Activated naive CD8-positive, alpha-beta T cell treated with anti-CD3 and anti-CD28 coated beads, Interleukin-2, amount 50 U/mL, for 24 hours (primary cell): ENCODE measurements at places on chromosomes 6 and 20.

DNA sequence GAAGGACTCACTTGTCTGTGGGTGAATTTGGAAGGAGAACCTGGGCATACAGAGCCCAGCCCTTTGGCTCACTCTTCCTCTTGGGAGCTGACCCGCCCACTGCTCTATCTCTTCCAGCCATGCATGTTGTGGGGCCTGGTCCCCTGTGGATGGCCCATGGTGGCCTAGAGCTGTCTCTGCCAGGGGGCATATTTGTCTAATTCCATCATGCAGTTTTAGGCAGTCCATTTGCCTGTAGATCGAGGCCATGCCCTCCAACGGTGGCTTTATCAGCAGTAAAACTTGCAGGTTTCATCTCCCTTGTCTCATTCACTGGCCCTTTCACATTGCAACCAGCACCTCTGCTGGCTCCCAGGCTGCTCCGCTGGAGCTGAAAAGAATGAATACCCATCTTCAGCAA, 12.9 kb upstream of the EZR start:
- no peaks in the 10 kb centered on the region for H3K36me3 ChIP-seq
- H3K4me3 ChIP-seq, result no peak overlapping the region
- DNase-seq, result no peak
- peaks cover 3% of the 10 kb centered on the region for H3K4me1 ChIP-seq
- peaks cover 5% of the 10 kb centered on the region for H3K27me3 ChIP-seq

GRCh38 chr20:36234771-36235320, 1.4 kb upstream of the AAR2 start:
- H3K27me3 ChIP-seq, result peaks cover 5% of the 10 kb centered on the region
- no peak overlapping the region for H3K27ac ChIP-seq
- DNase-seq, result no peak
- peaks cover 15% of the 10 kb centered on the region for H3K36me3 ChIP-seq
- H3K4me3 ChIP-seq, result no peak overlapping the region

GRCh38 chr6:100456141-100456907, 8.4 kb downstream of the SIM1 start:
- peaks cover 3% of the 10 kb centered on the region for H3K4me1 ChIP-seq
- DNase-seq, result no peak
- no peak overlapping the region for H3K4me3 ChIP-seq
- peaks cover 12% of the 10 kb centered on the region for H3K36me3 ChIP-seq
- peaks cover 69% of the 10 kb centered on the region for H3K27me3 ChIP-seq
- no peak overlapping the region for H3K27ac ChIP-seq

- no peak for DNase-seq
- no peaks in the 10 kb centered on the region for H3K36me3 ChIP-seq
- H3K27ac ChIP-seq, result no peak overlapping the region
- H3K4me3 ChIP-seq, result no peak overlapping the region
These were observed 568.4 kb upstream of the MAP3K7 start for GRCh38 chr6:91155129-91155785.

- H3K4me1 ChIP-seq, result no peaks in the 10 kb centered on the region
- H3K27me3 ChIP-seq, result peaks cover 2% of the 10 kb centered on the region
- H3K27ac ChIP-seq, result no peak overlapping the region
- no peak overlapping the region for H3K4me3 ChIP-seq
- DNase-seq, result no peak
These were observed 350.6 kb upstream of the PLCB4 start for GRCh38 chr20:8718279-8718678.

DNA sequence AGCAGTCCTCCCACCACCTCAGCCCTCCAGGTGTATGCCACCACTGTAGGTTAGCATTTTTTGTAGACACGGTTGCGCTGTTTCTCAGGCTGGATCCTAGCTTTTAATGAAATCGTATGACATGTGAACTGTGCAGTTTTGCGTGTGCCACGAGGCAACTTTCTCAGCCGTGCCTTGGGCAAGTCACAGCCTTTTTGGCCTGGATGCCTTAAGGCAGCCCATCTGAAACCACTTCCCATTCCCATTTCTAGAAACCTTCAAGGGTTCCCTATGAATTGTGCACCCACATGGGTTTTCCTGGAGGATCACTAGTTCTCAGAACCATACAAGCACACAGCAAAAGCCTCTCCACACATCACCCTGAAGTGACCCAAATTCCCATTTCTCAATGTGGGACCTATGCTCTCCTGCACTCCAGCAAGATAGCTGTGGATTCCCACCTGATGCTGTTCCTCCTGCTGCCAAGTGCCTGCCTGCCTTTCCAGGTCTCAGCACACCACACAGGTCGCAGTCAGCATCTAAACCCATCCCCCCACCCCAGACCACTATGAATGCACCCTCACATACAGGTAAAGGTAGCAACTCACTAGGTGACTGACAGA, 28.9 kb downstream of the SNX5 start:
- no peaks in the 10 kb centered on the region for H3K27me3 ChIP-seq
- no peak for DNase-seq
- H3K36me3 ChIP-seq, result peaks cover 39% of the 10 kb centered on the region
- no peak overlapping the region for H3K4me3 ChIP-seq
- H3K4me1 ChIP-seq, result peaks cover 28% of the 10 kb centered on the region
- peak overlapping the region; percentile 18 for H3K27ac ChIP-seq

DNA sequence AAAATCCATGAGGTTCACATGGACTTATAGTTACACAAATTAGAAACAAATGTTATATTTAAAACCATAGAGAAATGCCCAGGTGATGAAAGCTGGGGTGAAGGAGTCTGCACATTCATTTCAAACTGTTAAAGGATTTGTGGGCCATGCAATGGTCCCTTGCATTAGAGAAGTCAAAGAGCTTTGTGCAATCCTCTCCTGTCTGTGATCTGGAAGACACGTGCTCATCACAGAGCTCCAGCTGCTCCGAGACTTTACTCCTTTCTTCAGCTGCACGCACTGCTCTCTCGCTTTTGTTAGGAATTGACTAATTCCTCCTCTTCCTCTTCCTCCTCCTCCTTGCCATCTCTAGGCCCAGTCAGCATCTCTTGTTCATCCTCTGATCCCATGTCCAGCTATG, 4.1 kb upstream of the AIF1 start:
- H3K36me3 ChIP-seq, result no peaks in the 10 kb centered on the region
- DNase-seq, result no peak
- peaks cover 22% of the 10 kb centered on the region for H3K4me1 ChIP-seq
- no peak overlapping the region for H3K4me3 ChIP-seq

DNA sequence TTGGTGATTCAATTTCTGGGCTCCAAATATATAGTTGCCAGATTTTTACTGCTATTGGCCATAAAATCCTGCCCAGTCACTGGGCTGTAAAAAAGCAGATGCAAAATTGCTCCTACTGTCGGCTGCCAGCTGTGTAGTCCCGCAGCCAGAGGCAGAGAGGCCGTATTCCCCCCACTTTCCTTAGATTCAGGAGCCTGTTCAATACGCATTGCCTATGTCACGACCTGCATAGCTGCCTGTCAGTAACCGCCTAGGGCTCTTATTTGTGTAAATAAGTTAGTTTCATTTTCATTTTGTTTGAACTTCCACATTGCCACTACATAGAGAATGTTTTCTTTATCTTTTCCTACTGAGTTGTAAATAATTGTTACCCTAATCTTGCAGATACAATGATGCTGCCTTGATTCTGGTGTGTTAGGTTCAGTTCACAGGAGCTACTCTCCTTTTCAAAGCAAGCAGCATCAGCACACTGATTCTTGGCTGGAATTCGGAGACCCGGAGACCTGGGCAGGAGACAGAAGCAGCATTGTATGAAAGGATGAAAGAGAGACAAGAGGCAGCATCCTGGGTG, 46.0 kb upstream of the UST start:
- H3K4me3 ChIP-seq, result peak overlapping the region; percentile 60
- peaks cover 2% of the 10 kb centered on the region for H3K27me3 ChIP-seq
- no peak for DNase-seq
- H3K4me1 ChIP-seq, result peaks cover 4% of the 10 kb centered on the region

- peaks cover 3% of the 10 kb centered on the region for H3K27me3 ChIP-seq
- DNase-seq, result no peak
- peaks cover 5% of the 10 kb centered on the region for H3K36me3 ChIP-seq
- H3K4me3 ChIP-seq, result no peak overlapping the region
- H3K4me1 ChIP-seq, result no peaks in the 10 kb centered on the region
- no peak overlapping the region for H3K27ac ChIP-seq
These were observed 441.2 kb upstream of the DEFB115 start for GRCh38 chr20:30816182-30816645.

DNA sequence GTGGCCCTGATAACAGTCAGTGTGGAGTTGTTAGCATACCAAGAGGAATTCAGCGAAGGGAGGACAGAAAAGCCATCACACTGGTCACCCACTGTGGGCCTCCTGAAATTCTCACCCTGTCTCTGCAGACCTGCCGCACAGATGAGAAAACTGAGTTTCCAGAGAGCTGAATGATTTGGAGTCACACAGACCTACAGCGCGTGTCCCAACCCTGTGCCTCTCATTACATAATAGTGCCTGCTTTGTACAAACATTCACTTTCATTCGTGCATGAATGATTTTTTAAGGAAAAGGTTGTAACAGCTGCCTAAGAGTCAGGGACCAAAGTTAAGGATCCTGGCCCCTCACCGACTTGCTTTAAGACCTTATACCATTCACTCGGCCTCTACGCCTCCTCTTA, 62.7 kb downstream of the THBS2 start:
- no peak overlapping the region for H3K4me3 ChIP-seq
- H3K36me3 ChIP-seq, result no peaks in the 10 kb centered on the region
- no peak for DNase-seq
- H3K27ac ChIP-seq, result no peak overlapping the region
- H3K27me3 ChIP-seq, result no peaks in the 10 kb centered on the region

GRCh38 chr20:17935186-17935585, 33.4 kb downstream of the SNX5 start:
- no peak overlapping the region for H3K4me3 ChIP-seq
- no peak for DNase-seq
- no peak overlapping the region for H3K27ac ChIP-seq
- peaks cover 1% of the 10 kb centered on the region for H3K36me3 ChIP-seq
- H3K4me1 ChIP-seq, result peaks cover 15% of the 10 kb centered on the region
- peaks cover 4% of the 10 kb centered on the region for H3K27me3 ChIP-seq

- no peaks in the 10 kb centered on the region for H3K36me3 ChIP-seq
- no peak overlapping the region for H3K27ac ChIP-seq
- no peak overlapping the region for H3K4me3 ChIP-seq
These were observed 198.5 kb downstream of the CDH4 start for GRCh38 chr20:61450549-61450948.

DNA sequence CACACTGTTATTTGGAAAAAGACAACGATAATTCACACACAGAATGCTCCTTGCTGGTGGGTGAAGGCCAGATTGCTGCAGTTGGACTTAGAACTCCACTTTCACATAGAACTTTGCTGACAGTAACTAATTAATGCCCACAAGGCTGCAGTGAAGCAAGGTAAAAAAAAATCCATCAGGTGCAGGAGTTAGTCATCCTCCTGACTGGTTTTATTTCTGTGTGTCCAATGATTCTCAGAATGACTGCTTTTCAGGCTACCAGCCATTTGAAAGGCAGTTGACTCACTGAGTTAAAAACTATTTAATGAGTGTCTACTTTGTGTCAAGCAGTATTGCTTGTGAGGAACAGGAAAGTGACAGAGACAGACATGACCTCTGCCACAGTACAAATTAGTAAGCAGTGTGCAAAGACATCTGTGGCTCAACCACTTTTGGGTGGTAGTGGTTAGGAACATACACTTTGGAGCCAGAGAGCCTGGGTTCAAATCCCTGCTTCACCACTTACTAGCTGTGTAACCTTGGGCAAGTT, 41.9 kb downstream of the ELOVL5 start:
- H3K36me3 ChIP-seq, result peaks cover 7% of the 10 kb centered on the region
- no peak for DNase-seq
- H3K27me3 ChIP-seq, result no peaks in the 10 kb centered on the region
- peaks cover 83% of the 10 kb centered on the region for H3K4me1 ChIP-seq
- peak overlapping the region; percentile 87 for H3K27ac ChIP-seq

GRCh38 chr6:89379281-89379680, 26.8 kb upstream of the UBE2J1 start:
- H3K4me3 ChIP-seq, result no peak overlapping the region
- H3K27ac ChIP-seq, result no peak overlapping the region
- H3K36me3 ChIP-seq, result no peaks in the 10 kb centered on the region
- peaks cover 12% of the 10 kb centered on the region for H3K4me1 ChIP-seq
- DNase-seq, result no peak

DNA sequence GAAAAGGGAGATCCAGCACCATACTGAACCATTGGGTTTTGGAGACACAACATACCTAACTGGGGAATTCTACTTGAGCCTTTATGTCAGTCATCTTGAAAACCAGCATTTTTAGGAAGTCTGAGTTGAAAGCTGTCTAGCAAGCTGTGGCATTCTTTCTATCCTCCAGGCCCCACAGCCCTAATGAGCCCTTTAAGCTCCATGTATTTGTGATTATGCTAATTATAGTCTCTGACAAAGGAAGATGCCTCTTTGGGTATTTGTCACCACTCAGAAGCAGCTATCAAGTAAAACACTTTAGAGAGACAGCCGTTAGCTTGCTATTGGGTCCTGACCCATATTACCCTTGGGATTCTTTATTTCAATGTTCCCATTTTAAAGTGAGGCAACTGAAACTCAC, 159.5 kb upstream of the MANEA start:
- no peaks in the 10 kb centered on the region for H3K27me3 ChIP-seq
- H3K4me3 ChIP-seq, result no peak overlapping the region
- H3K4me1 ChIP-seq, result no peaks in the 10 kb centered on the region
- DNase-seq, result no peak
- H3K27ac ChIP-seq, result no peak overlapping the region
- no peaks in the 10 kb centered on the region for H3K36me3 ChIP-seq

DNA sequence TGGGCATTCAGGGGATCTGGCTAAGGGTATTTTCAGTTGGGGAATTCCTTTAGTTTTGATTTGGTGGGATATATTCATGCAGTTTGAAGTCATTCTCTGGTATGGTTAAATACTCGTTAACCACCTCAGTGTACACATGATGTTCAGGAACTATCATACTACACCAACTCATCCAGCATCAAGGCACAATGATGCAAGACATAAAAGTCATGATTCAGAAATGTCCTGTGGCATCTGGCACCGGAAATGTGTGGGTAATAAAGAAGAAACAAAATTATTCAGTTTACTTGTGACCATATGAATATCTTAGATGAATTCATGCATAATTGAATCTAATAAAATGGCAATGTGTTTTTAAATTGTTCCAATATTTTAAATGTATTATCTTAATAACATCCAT, 129.0 kb upstream of the BMP5 start:
- H3K27ac ChIP-seq, result no peak overlapping the region
- H3K4me1 ChIP-seq, result no peaks in the 10 kb centered on the region
- no peak overlapping the region for H3K4me3 ChIP-seq
- no peaks in the 10 kb centered on the region for H3K27me3 ChIP-seq
- no peak for DNase-seq

DNA sequence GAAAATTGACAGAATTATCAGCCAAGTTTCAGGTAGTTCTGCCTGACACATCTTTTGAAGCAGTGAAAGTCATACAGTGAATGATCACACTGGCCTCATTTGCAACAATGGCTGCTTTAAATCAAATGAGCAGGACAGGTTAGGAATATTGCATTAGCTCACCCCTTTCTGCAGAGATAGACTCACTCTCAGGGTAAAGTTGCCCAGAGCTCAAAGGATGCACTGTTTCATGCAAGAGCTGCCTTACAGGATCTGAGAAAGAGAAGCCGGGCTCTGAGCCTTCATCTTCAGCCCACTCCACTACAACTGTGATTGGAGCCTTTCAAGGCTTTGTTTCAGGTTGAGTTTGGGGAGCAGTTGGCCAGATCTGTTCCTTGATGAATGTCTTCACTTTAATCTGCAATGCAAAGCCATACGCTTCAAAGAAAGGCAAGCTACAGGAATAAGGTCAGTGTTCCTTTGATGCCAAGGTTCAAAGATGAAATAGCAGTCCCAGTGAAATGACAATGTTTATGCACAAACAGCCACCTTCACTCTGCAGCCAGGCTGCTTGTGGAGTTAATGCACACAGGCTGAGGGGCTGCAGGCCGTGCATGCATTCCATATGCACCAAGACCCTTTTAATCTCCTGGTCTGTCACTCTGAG, 90.9 kb upstream of the ISM1 start:
- H3K4me3 ChIP-seq, result no peak overlapping the region
- no peak for DNase-seq
- no peaks in the 10 kb centered on the region for H3K27me3 ChIP-seq
- H3K36me3 ChIP-seq, result no peaks in the 10 kb centered on the region
